ENCODE measurements at places on chromosomes 6 and 20.

GRCh38 chr20:21505161-21505809, 8.6 kb downstream of the NKX2-2 start:
- peak; percentile 90 for DNase-seq

DNA sequence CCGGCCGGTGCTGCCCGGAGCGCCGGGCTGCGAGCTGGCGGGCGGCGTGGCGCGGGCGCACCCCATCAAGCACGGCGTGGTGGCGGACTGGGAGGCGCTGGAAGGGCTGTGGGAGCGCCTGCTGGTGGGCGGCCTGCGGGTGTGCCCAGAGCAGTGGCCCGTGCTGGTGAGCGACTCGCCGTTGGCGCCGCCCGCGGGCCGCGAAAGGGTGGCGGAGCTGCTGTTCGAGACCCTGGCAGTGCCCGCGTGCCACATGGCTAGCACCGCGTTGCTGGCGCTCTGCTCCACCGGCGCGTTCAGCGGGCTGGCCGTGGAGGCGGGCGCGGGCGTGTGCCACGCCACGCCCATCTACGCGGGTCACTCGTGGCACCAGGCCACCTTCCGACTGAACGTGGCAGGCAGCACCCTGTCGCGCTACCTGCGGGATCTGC, 517 bp downstream of the ACTL10 start:
- DNase-seq = peak; percentile 53

DNA sequence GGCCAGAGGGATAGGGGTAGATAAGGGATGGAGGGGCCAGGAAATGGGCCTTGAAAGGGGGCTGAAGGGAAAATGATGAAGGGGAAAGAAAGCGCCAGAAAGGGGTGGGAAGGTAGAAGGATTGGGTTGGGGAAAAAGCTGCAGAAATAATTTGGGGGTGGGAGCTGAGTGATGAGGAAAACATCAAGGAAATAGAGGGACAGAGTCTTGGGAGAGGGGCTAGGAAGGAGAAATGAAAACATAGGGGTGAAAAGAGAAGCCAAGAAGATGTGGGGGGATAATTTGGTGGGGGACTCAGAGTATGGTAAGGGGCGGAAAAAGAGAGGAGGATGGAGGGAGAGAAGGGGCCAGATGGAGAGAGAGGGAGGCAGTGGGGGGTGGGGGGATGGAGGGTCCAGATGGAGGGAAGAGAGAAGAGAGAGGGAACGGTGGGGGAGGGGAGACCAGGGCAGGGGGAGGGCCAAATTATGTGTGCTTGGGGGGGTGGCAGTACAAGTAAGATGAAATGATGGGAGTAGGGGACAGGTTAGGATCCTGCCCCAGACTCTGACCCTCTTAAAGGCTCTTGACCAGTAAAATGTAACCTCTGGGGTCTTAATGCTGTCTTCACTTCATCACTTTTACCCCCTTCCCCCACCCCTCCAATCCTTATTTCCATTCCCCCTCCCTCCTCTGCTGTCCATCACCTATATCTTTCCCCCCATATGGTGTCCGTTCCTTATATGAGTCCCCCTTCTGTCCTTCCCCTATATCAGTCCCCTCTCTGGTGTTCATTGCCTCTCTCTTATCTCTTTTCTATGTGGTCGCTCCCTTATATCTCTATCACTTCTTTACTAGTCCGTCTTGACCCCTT, 852 bp downstream of the SYNGAP1 start:
- no peak for DNase-seq

- no peak for DNase-seq
Measured at GRCh38 chr6:135850882-135851281, 619 bp upstream of the PDE7B start.

DNA sequence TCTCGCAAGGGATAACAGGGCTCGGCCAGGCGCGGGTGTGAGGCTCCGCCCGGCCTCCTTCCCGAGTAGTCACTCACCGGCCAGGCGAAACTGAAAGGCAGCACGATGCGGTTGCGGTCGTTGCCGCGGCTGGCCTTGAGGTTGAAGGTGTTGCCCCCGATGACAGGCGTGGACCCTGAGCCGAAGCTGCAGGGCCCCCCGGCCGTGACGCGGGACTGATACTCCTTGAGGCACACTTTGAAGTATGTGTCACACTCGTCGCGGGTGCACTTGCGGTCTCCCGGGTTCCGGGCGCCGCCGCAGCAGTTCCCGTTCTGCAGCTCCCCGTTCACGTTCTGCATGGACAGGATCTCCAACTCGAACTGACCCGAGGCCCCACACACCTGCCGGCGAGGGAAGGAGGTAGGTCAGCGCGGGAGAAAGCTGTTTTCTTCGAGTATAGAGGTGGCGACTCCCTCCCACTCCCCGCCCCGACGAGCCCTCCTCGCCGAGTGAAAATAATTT, 1.1 kb downstream of the JAG1 start:
- peak; percentile 58 for DNase-seq

DNA sequence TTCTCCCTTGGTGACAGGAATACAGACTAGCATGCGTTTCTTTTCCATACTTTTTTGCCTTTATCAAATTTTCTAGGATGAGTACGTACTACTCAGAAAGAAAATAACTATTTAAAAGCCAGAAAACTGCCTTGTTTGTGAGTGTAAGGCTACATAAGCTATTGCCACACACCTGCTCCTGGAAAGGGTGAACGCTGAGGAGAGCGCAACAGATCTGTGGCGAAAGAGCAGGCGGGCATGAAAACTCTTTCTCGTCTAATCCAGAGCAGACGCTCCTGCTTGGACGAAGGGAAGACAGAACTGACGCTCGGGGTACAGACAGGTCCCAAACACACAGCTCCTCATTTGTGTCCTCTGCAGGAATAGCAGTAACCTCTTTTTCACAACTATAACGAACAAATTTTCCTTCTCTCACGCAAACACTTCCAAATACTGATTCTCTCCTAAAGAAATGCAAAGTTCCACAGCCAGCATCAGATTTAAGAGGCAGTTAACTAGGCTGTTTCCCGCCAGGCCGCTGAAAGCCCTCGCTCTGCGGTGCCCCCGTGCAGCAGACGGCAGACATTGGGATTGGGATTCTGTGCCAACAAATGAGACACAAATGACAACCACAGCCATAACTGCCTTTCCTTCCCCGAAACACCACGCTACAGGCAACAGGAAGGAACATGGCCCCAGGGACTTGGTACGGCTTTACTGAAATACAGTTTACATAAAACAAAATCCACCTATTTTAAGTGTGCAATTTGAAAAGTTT, 20.0 kb downstream of the TAF4 start:
- no peak for DNase-seq

GRCh38 chr6:107489636-107490565, at the start of gene SOBP:
Gene SOBP, plus strand, starts transcription at chr6:107490117. Its CDS starts 500 bp downstream, at chr6:107490617.
- DNase-seq = peak; percentile 37

DNA sequence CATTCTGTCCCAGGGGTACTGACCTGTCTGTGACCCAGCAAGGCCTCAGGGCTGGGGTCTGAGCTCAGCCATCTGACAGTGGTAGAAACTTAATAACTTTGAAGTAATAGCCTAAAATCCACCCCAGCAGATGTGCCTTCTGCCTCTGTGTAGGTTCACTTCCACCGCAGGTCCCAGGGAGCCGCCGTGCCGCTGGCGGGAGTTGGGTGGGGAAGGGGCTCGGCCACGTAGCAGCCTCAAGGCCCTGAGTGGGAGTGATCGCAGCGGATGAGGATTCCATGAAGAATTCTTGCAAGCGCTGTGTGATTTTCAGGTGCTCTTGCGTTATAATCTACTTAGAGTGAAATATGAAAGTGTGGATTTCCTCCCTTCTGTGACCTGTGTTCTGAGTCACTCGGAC, 163.7 kb downstream of the DTNBP1 start:
- DNase-seq = no peak

GRCh38 chr6:39821046-39821740, 29.0 kb downstream of the DAAM2 start:
- no peak for DNase-seq

DNA sequence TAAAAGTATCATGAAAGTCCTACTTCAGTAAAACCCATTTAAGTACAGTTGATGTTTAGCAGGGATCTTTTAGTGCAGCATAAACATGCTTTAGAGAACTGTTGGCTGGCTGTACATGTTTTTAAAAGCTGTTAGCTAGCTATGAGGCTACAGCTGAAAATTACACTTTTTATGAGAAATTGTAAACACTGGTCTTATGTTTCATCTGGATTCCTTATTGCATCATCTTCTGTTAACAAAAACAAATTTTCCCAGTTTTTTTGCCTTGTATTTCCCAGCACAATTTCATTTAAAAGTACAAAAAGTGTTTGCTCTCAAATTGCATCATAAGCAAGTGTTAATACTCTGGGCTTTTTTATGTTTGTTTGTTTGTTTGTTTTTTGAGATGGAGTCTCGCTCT, 18.3 kb upstream of the HLA-E start:
- no peak for DNase-seq

GRCh38 chr20:5484926-5485325, 168.2 kb upstream of the PROKR2 start:
- DNase-seq = no peak

All from activated CD4-positive, alpha-beta T cell treated with anti-CD3 and anti-CD28 coated beads, Interleukin-2, amount 50 U/mL, for 48 hours (primary cell).